ELR (cell line): ENCODE measurements at places on chromosomes 1 and 21.

- DNase-seq = no peak
Observed at GRCh38 chr1:90104941-90105538, 110.1 kb downstream of the ZNF326 start.

DNA sequence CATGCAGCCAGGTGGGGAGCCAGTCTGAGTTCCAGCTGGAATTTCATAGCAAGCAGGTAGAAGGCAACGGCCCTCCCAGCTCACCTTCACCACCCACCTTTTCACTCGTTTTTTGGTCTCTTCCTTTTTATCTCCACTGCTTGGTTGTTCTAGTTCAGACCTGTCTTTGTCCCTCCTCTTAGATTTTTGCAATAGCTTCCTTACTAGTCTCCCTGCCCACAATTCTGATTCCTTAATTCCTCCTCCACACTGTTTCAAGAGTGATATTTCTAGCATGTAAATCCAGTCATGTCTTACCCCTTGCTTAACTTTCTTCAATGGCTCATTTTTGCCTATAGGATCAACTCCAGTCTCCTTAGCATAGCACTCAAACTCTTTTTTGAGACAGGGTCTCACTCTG lies 119.6 kb downstream of the TMEM53 start:
- DNase-seq = no peak

GRCh38 chr21:34962586-34963222 lies 86.4 kb downstream of the RUNX1 start:
- peak; percentile 7 for DNase-seq

- no peak for DNase-seq
Observed at GRCh38 chr1:182143825-182144645, 82.5 kb upstream of the ZNF648 start.

DNA sequence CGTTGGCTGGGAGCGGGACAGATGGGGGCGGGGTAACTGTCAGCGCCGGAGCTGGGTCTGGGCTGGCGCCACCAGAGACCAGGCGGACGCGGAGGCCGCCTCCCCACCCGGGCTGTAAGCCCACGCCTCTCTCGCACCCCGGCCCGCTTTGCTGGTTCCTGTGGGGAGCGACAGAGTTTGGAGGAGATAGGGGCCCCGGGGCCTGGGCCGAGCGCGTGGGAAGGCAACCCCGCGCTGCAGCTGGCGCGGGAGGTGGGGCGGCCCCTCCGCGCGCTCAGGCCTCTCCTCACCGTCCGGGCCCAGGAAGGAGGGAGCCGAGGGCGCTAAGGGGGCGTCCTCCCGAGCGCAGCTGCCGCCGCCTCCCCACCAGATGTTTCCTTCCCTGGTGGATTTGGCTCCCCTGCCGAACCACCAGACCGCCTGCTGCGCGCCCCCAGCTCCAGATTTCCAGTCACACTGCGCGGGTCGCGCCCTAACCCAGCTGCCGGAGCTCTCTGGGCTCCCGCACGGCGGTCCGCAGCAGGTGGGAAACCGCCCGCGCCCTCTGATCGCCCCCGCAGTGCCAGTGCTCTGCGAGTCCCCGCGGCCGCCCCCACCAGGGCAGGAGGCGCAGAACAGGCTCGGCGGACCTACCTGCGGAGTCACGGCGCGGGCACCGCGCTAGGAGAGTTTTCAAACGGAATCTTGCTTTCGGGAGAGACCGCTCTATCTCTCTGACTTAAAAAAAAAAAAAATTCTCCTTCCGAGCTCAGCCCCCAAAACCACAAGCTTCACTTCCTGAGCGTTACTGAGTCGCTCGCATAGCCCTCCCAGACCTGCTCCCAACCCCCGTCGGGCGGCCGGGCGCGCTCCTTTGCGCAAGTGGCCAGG lies 1.1 kb downstream of the GFI1 start:
- DNase-seq = peak; percentile 49

DNA sequence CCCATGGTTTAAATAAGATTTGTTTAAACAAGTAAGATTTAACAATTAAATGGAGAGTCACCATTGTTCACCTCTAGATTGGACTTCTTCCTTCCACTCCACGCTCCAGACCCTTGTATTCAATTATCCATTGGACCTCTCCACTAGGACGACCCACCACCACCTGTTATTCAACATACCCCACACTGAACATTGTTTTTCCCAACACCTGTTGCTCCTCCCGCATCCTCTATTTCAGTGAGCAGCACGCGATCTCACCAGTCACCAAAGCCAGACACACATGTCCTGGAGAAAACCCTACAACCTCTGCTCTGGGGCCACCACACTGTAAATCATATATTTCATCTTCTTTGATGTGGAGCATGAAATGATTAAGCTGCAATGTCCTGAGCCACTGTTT lies 28.6 kb downstream of the ATP8B2 start:
- no peak for DNase-seq

- no peak for DNase-seq
Observed at GRCh38 chr1:230708631-230709580, 5.0 kb downstream of the AGT start.

DNA sequence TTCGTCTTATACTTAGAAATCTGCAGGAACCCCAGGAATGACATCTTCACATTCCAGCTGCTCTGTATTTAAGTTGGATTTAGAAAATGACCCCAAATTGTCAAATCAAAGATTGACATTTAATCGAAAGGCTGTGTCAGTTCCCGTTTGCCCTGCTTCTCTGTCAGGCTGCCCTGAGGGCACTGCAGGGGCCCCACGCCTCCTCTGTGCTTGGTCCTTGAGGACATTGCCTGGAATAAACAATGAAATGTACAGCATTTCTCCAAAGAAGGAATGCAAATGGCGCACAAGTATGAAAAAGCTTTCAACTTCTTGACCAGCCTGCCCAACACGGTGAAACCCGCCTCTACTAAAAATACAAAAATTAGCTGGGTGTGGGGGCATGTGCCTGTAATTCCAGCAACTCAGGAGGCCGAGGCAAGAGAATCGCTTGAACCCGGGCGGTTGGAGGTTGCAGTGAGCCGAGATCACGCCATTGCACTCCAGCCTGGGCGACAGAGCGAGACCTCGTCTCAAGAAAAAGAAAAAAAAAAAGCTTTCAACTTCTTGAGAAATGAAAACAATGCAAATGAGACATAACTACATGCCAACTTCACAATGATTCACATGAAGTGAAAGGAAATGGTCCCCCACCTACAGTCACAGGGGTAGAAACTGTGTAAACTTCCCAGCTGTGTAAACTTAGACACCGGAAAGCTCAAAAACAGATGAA lies 3.0 kb downstream of the TMPRSS3 start:
- DNase-seq = no peak

- no peak for DNase-seq
Observed at GRCh38 chr1:51960262-51960661, 30.2 kb downstream of the RAB3B start.

GRCh38 chr1:177809819-177810218 lies 160.0 kb downstream of the SEC16B start:
- DNase-seq = no peak

DNA sequence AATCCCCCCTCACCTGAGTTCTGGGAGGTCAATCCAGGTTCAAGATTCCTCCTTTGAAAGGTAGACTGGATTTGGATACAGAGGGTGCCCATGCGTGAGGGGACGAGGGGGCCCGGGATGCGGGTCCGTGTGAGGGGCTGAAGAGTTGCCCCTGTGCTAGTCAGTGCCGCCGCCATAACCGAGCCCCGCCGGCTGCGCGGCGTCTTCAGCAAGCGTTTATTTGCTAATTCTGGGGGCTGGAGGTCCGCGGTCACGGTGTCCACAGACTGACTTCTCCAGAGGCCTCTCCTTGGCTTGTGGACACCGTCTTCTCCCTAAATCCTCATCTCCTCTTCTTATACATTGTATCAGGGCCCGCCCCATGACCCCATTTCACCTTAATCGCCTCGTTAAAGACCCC lies 20.9 kb upstream of the SAMD11 start:
- no peak for DNase-seq

GRCh38 chr1:66752000-66752592 lies at the start of gene DYNLT5:
DYNLT5 (plus strand) TSS chr1:66752459; CDS start chr1:66754659, 2,200 bp downstream.
- peak; percentile 73 for DNase-seq

- DNase-seq = no peak
Observed at GRCh38 chr1:29548091-29548490, 311.8 kb downstream of the PTPRU start.

DNA sequence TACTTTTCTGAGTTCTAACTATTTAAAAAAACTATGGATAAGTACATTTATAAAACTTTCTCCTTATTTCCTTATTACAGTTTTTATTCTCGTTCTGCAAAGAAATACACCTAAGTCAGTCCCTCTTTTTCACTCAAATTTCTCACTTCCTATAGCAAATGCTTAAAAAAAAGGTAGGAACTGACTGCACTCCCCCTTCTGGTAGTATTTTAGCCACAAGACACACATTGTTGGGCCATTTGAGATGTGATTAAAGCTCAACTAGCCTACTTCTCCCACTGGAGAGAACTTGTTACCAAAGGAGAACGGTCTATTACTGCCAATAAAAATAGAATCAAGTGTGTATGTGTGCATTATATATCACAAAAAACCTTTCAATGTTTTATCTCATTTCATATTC lies 521.9 kb upstream of the PRMT6 start:
- DNase-seq = peak; percentile 19

- DNase-seq = peak; percentile 57
Observed at GRCh38 chr1:189117072-189117770, 1360.4 kb downstream of the BRINP3 start.

DNA sequence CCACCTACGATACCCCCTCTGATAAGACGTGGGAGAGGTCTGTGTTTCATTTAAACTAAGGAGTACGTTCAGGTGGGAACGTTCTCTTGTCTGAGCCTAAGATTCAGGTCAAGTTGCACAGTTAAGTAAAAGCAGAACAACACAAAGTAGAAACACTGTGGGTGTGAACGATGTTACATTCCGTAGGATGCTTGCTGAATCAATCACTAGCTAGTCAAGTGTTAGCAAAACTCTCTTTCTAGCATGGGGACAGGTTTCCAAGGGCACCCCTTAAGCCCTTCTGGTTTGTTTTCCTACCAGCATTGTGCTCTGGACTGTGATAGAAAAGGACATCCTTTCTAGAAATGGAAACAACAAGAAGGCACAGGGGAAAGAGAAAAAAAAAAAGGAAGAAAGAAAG lies 13.3 kb downstream of the C1orf162 start:
- DNase-seq = no peak

GRCh38 chr21:41768437-41769042 lies 1.7 kb upstream of the RIPK4 start:
- peak; percentile 92 for DNase-seq

DNA sequence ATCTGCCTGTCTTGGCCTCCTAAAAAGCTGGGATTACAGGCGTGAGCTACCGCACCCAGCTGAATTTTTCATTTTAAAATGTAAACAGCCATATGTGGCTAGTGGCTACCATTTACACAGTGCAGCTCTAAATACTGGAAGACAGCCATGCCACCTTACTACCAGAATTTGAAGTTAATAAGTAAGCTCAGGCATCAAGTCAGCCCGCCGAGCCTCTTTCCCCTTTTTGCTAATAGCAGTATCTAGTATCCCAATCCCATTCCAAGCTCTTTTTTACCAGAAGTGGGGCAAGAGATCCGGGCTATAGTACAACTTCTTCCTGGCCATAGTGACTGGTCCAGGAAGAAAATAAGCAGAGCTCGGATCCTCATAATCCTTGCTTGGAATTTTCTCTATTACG lies 15.1 kb downstream of the TAF13 start:
- DNase-seq = no peak
